Esophagus muscularis mucosa (tissue), 4 donors: ENCODE measurements at places on chromosomes 16 and 17. TPM values are rescaled to one million over a fixed set of nuclear protein-coding genes. Genes with fewer than 3 reads are reported as not detected.
A peak's percentile ranks its signal among the peaks of the same experiment; 100 is the strongest.

Gene WFIKKN2
- 0.42 TPM for total RNA-seq

Gene SOX9
- 1.4 TPM for total RNA-seq

Gene ENPP7
- not detected for total RNA-seq

Gene CARD14
- 0.32 TPM for total RNA-seq

Gene FOXJ1
- total RNA-seq = not detected

DNA sequence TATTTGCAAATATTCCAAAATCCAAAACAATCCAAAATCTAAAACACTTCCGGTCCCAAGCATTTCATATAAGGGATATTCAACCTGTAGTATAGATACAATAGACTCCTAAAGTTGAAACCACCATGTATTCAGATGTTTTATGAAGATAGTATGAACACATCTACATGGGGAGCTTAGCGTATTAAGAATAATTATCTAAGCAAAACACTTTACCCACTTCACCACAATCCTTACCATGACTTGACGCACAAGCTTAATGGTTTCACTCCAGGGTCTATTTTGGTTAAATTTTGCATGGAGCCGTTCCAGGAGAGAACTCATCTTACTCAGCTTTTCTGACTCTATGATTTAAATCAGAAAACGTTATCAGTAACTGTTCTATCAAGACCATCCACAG, 3.5 kb downstream of the MED1 start:
- no peak overlapping the region for H3K4me3 ChIP-seq
- DNase-seq = no peak
- no peaks in the 10 kb centered on the region for H3K27me3 ChIP-seq
- peaks cover 29% of the 10 kb centered on the region for H3K4me1 ChIP-seq

- no peak overlapping the region for H3K27ac ChIP-seq
- no peaks in the 10 kb centered on the region for H3K27me3 ChIP-seq
- peaks cover 7% of the 10 kb centered on the region for H3K36me3 ChIP-seq
- DNase-seq = no peak
- H3K4me3 ChIP-seq = no peak overlapping the region
Observed at GRCh38 chr16:57029161-57030160, 40.1 kb downstream of the NLRC5 start.

GRCh38 chr17:48241131-48241591, 133.6 kb downstream of the SNX11 start:
- no peaks in the 10 kb centered on the region for H3K36me3 ChIP-seq
- peaks cover 13% of the 10 kb centered on the region for H3K27me3 ChIP-seq
- H3K4me3 ChIP-seq = no peak overlapping the region
- peak overlapping the region; percentile 37 for H3K27ac ChIP-seq

DNA sequence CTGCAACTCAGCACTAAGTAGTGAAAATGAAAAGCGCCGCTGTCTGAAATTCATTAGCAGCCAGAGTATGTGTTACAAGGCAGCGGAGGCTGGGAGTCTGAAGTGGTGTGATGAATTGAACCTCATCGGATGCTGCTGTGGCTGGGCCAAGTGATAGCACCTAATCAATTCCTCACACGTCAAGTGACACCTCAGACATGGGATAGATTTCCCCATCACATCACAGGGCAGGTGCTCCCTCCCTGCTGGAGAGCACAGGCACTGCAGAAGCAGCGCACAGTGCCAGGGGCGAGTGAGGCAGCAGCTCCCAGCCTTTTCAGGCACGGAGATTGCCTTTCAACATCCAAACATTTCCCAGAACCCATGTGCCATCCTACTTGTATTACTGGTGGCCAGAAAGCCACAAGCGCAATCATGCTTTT, 32.2 kb downstream of the DRC3 start:
- H3K27ac ChIP-seq = no peak overlapping the region
- H3K4me1 ChIP-seq = no peaks in the 10 kb centered on the region
- H3K27me3 ChIP-seq = no peaks in the 10 kb centered on the region
- DNase-seq = no peak
- no peak overlapping the region for H3K4me3 ChIP-seq
- H3K36me3 ChIP-seq = peaks cover 4% of the 10 kb centered on the region

DNA sequence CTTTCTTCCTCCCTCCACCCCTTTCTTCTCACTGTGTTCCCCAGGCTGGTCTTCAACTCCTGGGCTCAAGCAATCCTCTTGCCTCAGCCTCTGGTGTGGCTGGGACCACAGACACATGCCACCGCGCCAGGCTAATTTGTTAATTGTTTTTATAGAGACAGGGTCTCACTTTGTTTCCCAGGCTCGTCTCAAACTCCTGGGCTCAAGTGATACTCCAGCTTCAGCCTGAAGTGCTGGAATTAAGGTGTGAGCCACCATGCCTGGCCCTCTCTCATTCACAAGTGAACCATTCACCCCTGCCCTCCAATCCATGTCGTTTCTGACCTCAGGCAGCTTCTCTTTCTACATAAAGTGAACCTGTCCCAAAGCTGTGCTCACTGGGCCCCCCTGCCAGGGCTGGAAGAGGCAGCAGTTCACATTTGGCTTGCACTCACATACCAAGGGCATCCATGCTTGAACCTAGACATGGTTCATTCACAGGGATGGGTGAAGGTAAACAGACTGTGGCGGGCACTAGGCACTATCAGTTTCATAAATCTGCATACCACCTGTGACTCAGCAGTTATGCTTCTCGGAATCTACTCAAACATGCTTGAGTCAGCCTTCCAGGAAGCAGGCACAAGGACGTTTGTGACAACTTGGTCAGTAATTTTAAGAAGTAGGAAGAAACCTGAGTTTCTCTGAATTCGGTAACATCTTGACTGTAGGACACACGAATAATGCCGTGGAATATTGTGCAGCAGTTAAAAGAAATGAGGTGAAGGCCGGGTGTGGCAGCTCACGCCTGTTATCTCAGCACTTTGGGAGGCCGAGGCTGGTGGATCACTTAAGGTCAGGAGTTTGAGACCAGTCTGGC, 6.0 kb upstream of the RNF213 start:
- peak overlapping the region; percentile 68 for H3K27ac ChIP-seq
- no peak overlapping the region for H3K4me3 ChIP-seq
- no peak for DNase-seq
- peaks cover 18% of the 10 kb centered on the region for H3K4me1 ChIP-seq
- no peaks in the 10 kb centered on the region for H3K27me3 ChIP-seq

DNA sequence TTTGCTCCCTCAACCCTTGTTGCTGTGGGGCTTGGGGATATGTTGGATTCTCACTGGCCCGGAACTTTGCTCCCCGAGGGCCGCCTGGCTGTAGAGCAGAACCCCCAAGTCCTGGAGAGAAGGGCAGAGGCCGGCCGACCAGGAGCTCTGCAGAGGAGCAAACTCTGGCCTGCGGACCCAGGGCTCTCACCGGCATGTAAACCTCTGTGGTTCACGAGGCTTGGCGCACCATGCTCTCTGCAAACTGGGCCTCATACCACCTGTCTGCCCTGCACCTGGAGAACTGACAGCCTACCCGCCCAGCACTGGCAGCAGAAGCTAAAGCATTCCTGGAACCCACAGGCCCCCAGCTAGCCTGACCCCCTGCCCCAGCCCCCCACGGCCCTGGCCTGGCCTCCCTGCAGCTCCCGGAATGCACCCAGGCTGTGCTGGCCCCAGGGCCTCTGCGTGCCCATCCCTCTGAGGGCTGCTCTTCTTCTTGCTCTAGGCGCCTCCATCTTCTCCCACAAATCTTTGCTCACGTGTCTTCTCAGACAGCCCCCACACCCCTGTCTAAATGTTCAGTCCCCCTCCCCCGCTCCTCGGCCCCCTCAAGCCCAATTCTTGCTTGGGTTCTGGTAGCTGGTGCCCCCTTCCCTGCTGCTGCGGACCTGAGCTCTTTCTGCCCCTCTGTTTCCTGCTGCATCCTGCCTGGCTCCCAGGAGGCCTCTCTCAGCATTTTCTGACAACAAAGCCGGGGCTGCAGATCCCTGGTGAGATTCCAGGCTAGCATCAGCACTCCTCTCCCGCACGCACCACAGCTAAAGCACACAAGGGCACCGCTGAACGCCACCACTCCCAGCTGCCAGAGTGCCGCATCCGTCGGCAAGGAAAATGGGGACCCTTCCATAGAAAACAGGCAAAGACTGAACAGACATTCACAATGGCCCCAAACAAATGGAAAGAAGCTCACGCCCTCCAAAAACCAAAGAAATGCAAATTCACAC, 23.3 kb downstream of the ACTG1 start:
- no peak overlapping the region for H3K27ac ChIP-seq
- H3K4me3 ChIP-seq = peak overlapping the region; percentile 85
- peaks cover 4% of the 10 kb centered on the region for H3K27me3 ChIP-seq
- no peaks in the 10 kb centered on the region for H3K36me3 ChIP-seq
- DNase-seq = no peak

DNA sequence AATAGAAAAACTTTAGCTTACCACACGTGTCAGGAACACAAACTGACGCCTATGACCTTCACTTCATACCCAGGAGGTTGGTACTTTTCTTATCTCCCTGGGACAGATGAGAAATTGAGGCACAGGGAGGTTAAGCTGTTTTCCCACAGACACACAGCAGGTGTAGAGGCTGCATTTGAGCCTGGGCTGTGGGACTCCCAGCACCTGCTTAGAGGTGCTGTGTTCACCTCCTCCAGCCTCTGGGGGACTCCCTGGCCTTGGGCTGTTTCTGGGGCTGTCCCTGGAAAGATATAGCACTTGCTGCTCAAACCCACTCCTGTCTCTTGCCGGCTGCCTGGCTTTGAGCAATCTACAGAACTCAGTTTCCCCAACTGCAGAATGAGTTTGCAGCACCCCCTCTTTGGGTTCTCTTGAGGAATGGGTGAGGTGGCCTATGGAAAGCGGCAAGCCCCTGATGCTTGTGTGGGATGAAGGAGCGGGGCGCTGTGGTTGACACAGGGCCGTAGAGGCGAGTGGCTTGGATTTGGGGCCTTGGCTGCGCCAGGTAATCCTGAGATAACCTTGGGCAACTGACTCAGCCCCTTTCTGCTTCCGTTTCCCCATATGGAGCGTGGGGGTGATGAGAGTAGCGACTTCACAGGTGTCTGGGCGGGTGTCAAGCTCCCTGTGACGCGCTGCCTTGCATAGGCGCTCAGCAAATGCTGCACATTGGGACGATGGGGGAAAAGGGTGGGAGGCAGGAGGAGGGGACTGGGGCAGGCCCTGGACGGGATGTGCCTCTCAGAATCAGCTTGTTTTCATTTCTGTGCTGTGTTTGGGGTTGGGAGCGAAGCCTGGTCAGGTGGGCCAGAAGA, 104.5 kb upstream of the CIBAR2 start:
- H3K4me3 ChIP-seq = no peak overlapping the region
- no peaks in the 10 kb centered on the region for H3K36me3 ChIP-seq
- H3K4me1 ChIP-seq = peaks cover 67% of the 10 kb centered on the region
- H3K27ac ChIP-seq = no peak overlapping the region
- DNase-seq = no peak

DNA sequence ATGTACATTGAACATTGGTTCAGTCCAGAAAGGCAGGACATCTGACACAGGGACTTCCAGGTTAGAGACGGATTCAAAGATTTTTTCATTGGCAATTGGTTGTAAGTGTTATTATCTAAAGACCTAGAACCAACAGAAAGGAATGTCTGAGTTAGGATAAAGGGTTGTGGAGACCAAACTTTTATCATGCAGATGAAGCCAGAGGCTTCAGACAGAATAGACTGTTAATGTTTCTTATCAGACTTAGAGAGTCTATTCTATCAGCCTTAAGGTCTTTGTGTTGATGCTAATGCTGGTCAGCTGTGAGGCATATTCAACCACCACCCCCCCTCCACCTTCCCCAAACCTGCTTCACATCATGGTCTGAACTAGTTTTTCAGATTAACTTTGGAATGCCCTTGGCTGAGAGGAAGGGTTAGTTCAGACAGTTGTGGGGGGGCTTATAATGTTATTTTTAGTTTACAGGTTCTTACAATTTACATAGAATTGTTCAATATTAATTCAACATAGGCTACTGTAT, 2.1 kb upstream of the ITGB3 start:
- peaks cover 33% of the 10 kb centered on the region for H3K4me1 ChIP-seq
- H3K4me3 ChIP-seq = no peak overlapping the region
- no peak for DNase-seq
- no peaks in the 10 kb centered on the region for H3K36me3 ChIP-seq
- H3K27ac ChIP-seq = no peak overlapping the region

GRCh38 chr16:67264277-67264676, 15.1 kb upstream of the PLEKHG4 start:
- no peak overlapping the region for H3K4me3 ChIP-seq
- H3K27ac ChIP-seq = no peak overlapping the region
- H3K27me3 ChIP-seq = peaks cover 40% of the 10 kb centered on the region
- no peaks in the 10 kb centered on the region for H3K4me1 ChIP-seq
- H3K36me3 ChIP-seq = no peaks in the 10 kb centered on the region

DNA sequence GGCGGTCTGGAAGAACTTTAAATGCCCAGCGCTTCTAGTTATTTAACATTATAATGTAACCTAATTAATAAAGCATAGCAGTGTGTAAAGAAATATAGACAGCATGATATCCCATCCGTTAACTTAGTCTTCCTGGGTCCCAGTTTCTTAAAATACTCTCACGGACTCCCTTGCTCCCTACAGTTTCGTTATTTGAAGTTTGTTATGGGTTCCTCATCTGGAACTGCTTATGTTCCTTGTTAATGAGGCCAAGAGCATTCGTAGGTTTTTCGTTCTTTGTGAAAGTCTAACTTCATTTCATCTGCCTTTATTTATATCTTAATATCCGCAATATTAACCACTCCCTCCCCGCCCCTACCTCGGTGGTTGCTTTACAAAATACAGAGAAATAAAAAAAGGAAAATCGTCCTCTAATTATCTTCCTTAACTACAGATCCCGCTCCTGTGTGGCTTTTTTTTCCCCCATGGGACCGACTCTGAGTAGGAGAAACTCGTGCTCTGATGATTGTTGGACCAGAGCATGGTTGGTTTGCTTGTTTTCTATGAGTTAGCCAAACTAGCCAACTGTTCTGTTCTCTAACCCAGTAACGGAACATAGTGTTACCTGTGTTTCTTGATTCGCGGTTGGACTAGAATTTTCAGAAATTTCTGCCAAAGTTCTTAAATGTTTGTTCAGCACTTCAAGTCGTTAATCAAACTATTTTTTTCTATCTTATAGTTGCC, 863 bp downstream of the ADPRM start:
- peaks cover 8% of the 10 kb centered on the region for H3K36me3 ChIP-seq
- H3K27me3 ChIP-seq = no peaks in the 10 kb centered on the region
- no peak for DNase-seq

DNA sequence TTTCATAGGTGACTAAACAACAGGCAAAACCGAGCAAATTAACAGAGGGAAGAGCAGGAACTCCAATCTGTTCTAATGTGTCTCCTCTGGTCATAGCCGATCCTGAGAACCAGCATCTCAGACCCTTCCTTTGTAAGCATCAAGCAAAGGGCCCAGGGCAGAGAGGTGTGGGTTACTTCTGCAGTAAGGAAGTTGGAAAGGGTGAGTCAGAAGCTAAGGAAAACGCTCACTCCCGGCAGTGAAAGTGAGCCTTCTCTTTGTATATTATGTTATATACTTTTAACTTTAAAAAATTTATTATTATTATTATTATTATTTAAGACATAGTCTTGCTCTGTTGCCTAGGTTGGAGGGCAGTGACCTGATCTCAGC, 77.7 kb downstream of the MRM3 start:
- H3K27me3 ChIP-seq = no peaks in the 10 kb centered on the region
- H3K4me3 ChIP-seq = no peak overlapping the region
- H3K4me1 ChIP-seq = peaks cover 17% of the 10 kb centered on the region
- no peak for DNase-seq
- H3K27ac ChIP-seq = peak overlapping the region; percentile 78

- no peaks in the 10 kb centered on the region for H3K36me3 ChIP-seq
- no peak for DNase-seq
- H3K4me3 ChIP-seq = no peak overlapping the region
- no peak overlapping the region for H3K27ac ChIP-seq
- H3K4me1 ChIP-seq = peaks cover 7% of the 10 kb centered on the region
Observed at GRCh38 chr16:74611721-74612120, 4.8 kb upstream of the GLG1 start.

- no peak for DNase-seq
- no peaks in the 10 kb centered on the region for H3K27me3 ChIP-seq
- H3K4me1 ChIP-seq = no peaks in the 10 kb centered on the region
- H3K36me3 ChIP-seq = no peaks in the 10 kb centered on the region
Observed at GRCh38 chr17:8338753-8339140, 893 bp upstream of the ODF4 start.
